NCI-H2081 treated with DMSO at 0.1 percent for 48 hours (cell line): ENCODE measurements at places on chromosomes 2 and 18.

- DNase-seq, result no peak
These were observed 93.4 kb upstream of the MEX3C start for GRCh38 chr18:51290860-51291259.

- no peak for DNase-seq
These were observed 18.1 kb upstream of the TAF1B start for GRCh38 chr2:9824956-9825720.

GRCh38 chr2:69716555-69717120 is 25.3 kb upstream of the ANXA4 start:
- DNase-seq, result no peak

DNA sequence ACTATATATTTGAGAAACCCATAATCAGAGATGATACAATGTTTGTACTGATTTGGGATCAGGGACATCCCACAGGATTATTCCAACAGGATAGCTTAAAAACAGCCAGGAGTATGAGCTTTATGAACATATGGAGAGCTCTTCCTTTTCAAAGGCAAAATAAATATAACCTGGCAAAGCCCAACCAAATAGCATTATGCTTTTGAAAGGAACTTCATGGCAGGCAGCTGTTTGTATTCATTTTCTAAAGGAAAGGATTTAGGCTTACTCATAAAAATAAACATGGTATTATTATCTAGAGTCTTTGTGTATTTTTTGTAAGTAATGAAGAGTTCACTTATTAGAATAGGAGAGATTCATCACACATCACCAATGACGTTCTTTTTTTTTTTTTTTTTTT is 44.4 kb downstream of the CCDC195 start:
- no peak for DNase-seq

GRCh38 chr2:62410926-62411456 is 95.0 kb downstream of the TMEM17 start:
- DNase-seq, result no peak

DNA sequence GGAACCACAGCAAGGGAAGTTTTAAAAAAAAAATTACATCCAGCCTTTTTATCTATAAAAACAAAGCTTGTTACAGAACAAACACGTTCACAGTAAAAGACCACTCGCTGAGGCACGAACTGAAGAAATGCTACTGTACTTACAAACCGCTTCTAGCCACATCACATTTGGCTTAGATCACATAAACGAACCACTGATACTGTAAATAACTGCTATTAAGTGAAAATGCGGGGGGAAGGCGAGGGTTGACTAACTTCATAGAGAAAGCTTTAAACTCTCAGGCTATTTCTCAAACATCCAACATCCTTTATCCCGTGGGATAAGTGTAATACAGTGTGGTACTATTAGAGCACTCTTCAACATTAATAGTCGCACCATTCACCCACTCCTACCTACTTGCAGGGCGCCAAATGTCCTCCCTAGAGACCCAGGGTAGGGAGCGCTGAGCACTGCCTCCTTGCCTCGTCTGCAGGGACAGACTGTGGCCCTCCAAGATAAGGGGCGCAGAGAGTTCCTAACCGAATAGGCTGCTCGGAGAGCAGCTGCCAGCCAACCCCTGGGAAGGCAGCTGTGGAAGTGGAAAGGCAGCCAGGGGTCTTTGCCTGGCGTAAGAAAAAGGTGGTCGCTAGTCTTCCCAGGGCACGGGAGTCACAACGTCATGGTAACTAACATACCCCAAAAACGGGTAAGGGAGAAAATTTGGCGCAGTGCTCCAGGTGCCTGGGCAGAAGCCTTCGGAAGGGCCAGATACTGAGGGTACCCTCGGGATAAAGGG is 854 bp downstream of the GPR155 start:
- DNase-seq, result no peak
